NCI-H1092 treated with DMSO at 0.1 percent for 48 hours (cell line): ENCODE measurements at places on chromosomes 11 and 22.

- DNase-seq, result no peak
Observed at GRCh38 chr11:10308201-10308954, 3.5 kb downstream of the ADM start.

- no peak for DNase-seq
Observed at GRCh38 chr11:64864473-64865285, 13.7 kb downstream of the EHD1 start.

- no peak for DNase-seq
Observed at GRCh38 chr22:31075961-31076360, 5.2 kb upstream of the SMTN start.

DNA sequence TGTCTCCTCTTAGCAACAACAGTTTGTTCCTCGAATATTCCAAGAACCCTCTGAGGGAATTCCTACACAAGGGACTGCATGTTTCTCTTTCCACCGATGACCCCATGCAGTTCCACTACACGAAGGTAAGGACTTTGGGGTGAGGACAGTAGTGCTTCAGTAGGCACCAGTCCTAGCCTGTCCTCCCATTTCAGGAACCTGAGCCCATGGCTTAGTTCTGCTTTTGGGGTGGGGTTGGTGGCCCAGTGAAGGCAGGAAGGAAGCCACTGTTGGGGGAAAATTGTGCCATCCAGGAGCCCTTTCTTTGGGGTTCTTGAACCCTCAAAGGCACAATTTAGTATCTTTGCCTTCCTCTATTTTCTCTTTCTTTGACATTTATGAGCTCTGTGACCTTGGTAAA is 38.2 kb downstream of the RNF141 start:
- DNase-seq, result no peak

- no peak for DNase-seq
Observed at GRCh38 chr22:43437871-43438475, 26.2 kb downstream of the MPPED1 start.

GRCh38 chr22:47954107-47954506 is 1191.7 kb downstream of the TBC1D22A start:
- DNase-seq, result no peak

- no peak for DNase-seq
Observed at GRCh38 chr11:35239471-35240075, 100.6 kb downstream of the CD44 start.

GRCh38 chr22:17833489-17833888 is 59.2 kb upstream of the BID start:
- DNase-seq, result no peak
